ENCODE measurements at places on chromosomes 7 and 10. TPM values are rescaled to one million over a fixed set of nuclear protein-coding genes. Genes with fewer than 3 reads are reported as not detected.

- peaks cover 15% of the 10 kb centered on the region for H3K27me3 ChIP-seq
- DNase-seq = no peak
- no peaks in the 10 kb centered on the region for H3K4me1 ChIP-seq
- no peak overlapping the region for H3K4me3 ChIP-seq
Measured at GRCh38 chr7:99196536-99197258, 11.2 kb downstream of the KPNA7 start.

- peaks cover 4% of the 10 kb centered on the region for H3K36me3 ChIP-seq
- no peaks in the 10 kb centered on the region for H3K27me3 ChIP-seq
- DNase-seq = no peak
- no peak overlapping the region for H3K27ac ChIP-seq
- H3K4me1 ChIP-seq = peaks cover 43% of the 10 kb centered on the region
Measured at GRCh38 chr7:37414352-37414983, 34.2 kb downstream of the ELMO1 start.

DNA sequence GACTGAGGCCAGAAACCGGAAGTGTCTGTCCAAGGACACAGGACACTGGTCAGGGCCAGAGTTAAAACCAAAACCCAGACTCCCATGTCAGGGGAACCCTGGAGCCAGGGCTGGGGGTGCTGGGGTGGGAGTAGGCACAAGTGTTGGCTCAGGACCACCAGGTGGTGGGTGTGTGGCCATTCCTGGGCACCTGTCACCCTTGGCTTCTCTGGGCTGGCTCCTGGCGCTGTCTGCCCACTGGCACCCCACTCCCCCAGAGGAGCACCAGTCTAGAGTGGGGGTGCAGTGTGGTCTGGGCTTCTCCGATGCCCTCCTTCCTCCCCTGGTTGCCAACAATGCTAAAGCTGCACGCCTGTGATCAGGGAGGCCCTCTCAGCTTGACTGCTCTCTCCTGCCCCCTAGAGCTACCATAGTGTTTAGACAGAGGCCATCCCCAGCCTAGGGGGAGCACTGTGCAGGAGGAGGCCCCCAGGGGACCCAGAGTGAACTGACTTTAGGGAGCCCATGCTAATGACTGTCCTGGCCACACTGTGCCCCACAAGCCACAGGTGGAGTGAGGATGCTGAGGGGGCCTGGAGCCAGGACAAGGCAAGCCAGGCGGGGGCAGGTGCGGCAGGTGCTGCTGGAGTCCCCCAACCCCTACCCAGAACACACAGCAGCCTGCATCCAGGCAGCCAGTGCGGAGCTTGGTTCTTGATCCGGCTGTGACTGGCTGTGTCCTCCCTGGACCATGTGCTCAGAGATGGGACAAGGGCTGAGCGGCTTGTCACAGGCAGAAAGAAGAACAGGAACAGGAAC, 11.0 kb downstream of the RASGEF1A start:
- no peak overlapping the region for H3K27ac ChIP-seq
- H3K27me3 ChIP-seq = no peaks in the 10 kb centered on the region
- peak overlapping the region; percentile 41 for H3K4me3 ChIP-seq
- H3K36me3 ChIP-seq = no peaks in the 10 kb centered on the region
- peak; percentile 7 for DNase-seq

DNA sequence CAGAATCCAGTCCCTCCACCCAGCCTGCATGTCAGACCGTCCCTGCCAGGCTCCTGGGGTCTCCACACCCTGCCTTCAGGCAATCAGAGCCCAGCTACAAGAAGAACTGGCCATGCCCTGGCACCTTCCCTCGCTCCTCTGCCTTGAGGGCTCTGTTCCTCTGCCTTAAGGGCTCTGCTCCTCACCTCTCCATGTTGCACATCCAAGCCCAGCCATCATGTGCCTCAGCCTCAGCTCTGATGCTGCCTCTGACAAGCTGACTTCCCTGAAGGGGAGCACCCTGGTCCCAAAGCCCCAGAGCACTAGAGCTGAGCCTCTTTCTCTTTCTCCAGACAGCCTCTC, 50.3 kb upstream of the ANTXRL start:
- peaks cover 20% of the 10 kb centered on the region for H3K4me1 ChIP-seq
- H3K36me3 ChIP-seq = peaks cover 12% of the 10 kb centered on the region
- H3K27ac ChIP-seq = peak overlapping the region; percentile 83
- no peak for DNase-seq
- H3K4me3 ChIP-seq = no peak overlapping the region

- H3K4me3 ChIP-seq = peak overlapping the region; percentile 15
- H3K27ac ChIP-seq = peak overlapping the region; percentile 83
- H3K36me3 ChIP-seq = peaks cover 9% of the 10 kb centered on the region
Measured at GRCh38 chr10:63256009-63256773, 123.1 kb downstream of the NRBF2 start.

DNA sequence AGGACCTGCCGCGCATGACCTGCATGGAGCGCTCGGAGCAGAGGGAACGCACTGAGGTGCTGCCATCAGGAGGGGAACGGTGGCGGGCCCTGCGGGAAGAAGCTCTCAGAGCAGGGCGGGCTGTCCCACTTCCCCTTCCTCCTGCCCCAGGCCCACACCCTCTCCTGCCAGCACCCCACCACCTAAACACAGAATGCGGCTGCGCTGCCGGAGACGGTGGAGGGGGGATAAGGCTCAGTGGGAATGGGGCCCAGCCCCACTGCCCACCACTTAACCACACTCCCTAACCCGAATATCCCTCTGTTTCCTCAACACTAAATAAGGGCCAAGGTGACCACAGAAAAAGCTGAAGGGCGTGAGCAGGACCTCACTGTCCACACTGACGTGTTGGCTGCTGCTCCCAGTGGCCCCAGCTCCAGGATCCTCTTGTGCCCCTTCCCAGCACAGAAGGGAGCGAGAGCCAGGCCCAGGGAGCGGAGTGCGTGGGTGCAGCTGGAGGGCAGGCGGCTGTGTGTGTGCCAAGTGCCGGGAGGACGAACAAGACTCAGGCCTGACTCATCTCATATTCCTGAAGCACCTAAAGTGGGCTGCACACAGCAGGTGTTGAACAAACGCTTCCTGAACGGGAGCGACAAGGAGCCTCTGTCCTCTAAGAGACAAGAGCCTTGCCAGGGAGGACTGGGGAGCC, 116.8 kb downstream of the MAD1L1 start:
- no peak overlapping the region for H3K4me3 ChIP-seq
- H3K27me3 ChIP-seq = no peaks in the 10 kb centered on the region
- no peak for DNase-seq
- H3K36me3 ChIP-seq = peaks cover 4% of the 10 kb centered on the region
- H3K4me1 ChIP-seq = peaks cover 32% of the 10 kb centered on the region
- no peak overlapping the region for H3K27ac ChIP-seq

DNA sequence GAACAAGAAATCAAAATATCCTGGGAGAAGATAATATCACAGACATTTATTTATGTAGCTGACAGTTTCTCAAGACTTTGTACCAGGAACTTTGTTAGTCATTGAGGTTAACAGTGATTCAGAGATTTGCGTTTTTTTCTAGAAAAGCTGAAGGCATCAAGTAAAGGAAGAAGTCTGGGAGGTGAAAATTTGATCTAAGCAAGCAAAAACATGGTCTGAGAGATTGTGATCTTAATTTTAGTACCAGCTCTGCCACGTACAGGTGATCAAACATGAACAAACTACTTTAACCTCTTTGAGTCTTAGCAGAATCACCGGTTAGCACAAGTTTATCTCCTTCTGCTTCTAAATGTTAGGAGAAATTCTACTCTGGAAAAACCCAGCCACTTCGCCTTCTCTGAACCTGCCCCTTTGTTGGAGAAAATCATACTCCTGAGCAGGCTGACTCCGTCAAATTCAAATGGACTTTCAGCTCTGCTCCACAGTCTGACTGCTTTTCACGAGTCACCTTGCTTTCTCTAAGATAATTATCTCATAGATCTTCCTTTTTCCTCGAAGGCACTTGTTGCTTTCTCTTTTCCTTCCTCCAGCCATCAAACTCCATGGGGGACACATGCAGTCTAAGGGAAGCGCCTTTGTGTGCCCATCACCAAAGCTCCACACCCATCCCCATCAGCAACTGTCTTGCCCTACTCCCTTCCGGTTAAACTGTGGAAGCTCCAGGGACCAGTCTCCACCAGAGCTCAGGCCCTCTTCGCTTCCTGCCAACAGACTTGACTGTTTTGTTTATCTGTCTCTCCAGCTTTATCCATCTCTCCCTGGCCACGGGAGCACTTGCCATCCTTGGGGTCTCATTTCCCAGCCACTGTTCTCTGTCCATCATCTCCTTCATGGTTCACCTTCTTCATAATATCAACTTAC, 86.3 kb downstream of the PRKCQ start:
- H3K4me1 ChIP-seq = peaks cover 24% of the 10 kb centered on the region
- H3K27ac ChIP-seq = no peak overlapping the region
- peaks cover 4% of the 10 kb centered on the region for H3K36me3 ChIP-seq

- H3K27me3 ChIP-seq = no peaks in the 10 kb centered on the region
- H3K4me1 ChIP-seq = peaks cover 25% of the 10 kb centered on the region
- H3K4me3 ChIP-seq = no peak overlapping the region
- no peaks in the 10 kb centered on the region for H3K36me3 ChIP-seq
Measured at GRCh38 chr7:33101906-33102305, 7.3 kb downstream of the RP9 start.

DNA sequence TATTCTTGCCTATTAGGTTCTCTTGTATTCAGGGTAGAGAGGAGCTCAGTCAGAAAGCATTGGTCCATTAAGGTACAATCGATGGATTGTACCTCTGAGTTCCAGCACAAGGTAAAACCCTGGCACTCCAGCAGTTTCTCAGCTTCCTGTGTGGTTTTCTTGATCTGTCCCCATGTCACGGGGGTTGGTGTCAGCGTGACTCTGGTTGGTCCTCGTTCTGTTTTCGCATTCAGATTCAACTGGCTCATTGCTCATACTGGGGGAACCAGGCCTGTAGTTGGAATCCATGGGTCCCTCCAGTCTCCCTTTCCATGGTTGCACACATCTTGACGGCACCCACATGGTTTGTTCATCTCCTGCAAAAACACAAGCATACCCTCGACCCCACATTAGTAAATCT, 32.7 kb upstream of the RASGEF1A start:
- no peaks in the 10 kb centered on the region for H3K27me3 ChIP-seq
- peak overlapping the region; percentile 64 for H3K4me3 ChIP-seq
- H3K27ac ChIP-seq = peak overlapping the region; percentile 93
- no peaks in the 10 kb centered on the region for H3K36me3 ChIP-seq

DNA sequence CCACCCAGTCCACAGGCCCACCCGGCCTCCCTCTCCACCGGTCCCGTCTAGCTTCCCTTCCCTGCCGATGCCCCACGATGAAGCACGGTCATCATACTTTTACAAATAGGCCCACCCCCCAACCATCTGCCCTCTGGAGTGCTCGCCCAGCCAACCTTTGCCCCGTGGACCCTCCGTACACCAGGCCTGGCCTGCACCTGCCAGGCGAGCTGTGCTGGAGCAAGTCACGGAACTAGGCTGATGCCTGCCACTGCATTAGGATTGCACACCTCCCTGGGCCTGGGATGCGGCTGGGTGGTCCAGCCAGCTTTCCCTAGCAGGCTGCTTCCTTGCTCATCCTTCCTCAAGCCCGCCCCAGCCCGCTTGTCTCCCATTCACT, 44.7 kb downstream of the PPIF start:
- H3K27me3 ChIP-seq = no peaks in the 10 kb centered on the region
- H3K4me3 ChIP-seq = no peak overlapping the region

DNA sequence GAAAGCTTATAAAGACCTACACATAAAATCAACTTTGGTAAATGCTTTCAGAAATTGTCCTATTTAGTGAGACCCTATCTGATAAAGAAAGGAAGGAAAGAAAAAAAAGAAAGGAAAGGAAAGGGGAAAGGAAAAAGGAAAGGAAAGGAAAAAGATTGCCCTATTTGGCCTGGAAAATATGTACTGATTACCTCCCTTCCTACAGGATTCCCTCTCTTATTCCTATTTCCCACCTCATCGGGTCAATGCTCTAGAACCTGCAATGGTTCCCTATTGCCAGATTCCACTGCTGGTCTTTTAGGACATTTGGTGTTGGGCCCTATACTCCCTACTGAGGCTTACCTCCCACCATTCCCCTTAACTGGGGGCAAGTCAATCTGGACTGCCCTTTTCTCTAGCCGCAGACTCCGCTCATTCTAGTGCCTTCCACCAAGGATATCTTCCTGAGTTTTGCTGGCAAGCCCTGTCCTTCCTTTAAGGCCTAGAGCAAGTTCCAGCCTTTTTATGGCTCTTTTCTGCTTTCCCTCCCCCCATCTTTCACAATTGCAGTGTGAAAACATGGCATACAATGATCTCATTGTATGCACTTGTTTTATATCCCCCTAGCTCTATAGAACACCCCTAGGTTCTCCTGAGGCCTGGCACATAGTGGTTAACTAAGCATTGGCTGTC, 4.4 kb downstream of the DDIT4 start:
- no peak overlapping the region for H3K4me3 ChIP-seq
- H3K27me3 ChIP-seq = no peaks in the 10 kb centered on the region
- no peak for DNase-seq

DNA sequence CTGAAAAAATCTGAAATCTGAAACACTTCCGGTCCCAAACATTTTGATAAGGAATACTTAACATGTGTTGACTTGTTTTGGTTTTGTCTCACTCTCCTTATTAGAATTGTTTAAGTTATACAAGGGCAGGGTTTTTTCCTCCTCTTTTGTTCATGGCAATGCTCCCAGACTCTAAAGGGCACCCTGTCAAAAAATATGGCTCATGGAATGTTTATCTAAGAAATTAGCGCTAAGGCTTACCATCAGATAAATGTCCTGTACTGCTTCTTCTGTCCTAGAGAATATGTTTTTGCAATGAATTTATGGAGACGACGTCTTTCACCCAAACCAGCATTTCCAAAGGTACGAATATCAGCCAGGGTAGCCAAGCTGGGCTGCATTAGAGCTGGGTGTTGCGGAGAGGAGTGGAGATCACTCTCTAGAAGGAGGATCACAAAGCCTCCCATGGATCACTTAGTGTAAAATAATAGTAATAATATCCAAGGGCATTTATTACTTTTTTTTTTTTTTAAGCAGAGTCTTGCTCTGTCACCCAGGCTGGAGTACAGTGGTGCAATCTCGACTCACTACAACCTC, 46.8 kb downstream of the ERLIN1 start:
- H3K4me3 ChIP-seq = no peak overlapping the region
- H3K4me1 ChIP-seq = no peaks in the 10 kb centered on the region
- H3K27me3 ChIP-seq = peaks cover 29% of the 10 kb centered on the region
- no peaks in the 10 kb centered on the region for H3K36me3 ChIP-seq
- no peak for DNase-seq
- no peak overlapping the region for H3K27ac ChIP-seq

DNA sequence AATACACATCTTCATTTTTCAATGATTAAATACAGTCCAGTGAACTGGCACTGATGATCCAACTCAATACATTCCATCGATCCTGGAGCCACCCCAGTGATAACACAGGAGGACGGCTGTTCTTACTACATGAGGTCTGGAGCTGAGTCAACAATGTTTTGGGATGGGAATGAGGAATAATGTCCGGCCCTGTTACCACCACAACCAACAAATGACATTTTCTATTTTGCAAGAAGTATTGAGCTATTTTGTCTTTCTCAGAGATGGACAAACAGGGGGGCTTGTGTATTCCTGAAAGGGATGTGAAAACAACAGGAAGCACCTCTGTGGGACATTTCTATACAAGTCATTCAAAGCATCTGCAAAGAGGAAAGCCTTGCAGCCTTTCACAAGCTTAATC, 249.2 kb downstream of the PARD3 start:
- H3K27me3 ChIP-seq = peaks cover 21% of the 10 kb centered on the region
- no peak overlapping the region for H3K27ac ChIP-seq
- H3K4me1 ChIP-seq = no peaks in the 10 kb centered on the region
- no peak for DNase-seq

ITIH2 gene
- total RNA-seq = not detected

AQP1 gene
- total RNA-seq = 0.83 TPM

COA1 gene
- 51.1 TPM for total RNA-seq

DGKI gene
- total RNA-seq = 0.26 TPM

ELN gene
- not detected for total RNA-seq

ZNF804B gene
- total RNA-seq = not detected

Measured in T-helper 17 cell (primary cell).